ENCODE measurements at places on chromosomes 1 and 21.
A peak's percentile ranks its signal among the peaks of the same experiment; 100 is the strongest.

DNA sequence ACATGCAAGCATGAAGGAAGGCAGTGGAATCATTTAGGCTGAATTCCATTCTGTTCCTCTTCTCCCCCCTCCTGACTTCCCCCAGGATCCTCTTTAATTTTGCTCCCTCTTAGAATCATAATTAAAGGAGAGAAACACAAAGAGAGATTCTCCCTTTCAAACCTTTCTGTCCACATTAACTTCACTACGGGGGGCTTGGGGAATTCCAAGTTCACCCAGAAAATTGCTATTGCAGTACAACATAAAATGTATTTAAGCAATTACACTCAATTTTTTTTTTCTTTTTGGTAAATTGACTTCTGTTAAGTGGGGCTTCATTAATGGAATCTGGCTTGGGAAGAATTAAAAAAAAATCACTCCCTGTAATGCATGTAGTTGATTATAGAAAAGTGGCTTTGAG lies 13.4 kb upstream of the HMGB4 start:
- DNase-seq, result no peak

DNA sequence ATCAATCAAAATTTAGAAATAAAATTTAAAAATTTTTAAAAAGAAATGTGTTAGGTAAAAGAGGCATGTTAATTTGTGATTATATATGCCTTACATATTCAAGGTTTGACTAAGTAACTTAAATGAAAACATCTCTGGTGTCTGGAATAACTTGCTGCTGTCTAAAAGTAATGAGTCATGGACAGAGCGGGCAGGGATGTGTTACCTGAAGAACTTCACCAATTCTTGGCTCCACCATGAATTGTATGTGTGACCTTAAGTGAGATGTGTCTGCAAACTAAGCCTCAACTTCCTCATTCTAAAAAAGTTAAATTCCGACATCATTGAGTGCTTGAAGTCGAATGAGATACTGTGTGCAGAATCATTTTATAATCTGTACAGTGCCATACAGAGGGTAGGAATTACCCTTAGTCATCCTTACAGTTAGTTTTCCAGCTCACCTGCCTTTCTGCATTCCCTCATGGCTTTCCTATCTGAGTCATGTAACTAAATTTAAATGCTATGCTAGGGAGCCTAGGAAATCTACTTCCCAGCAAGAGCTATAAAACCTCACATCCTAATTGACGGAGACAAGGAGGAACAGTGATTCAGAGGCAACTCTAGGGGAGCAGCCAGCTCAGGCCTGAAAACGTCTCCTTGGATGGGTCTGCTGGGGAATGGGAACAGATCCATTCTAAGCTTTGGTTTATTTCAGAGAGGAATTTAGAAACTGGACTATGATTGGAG lies 100.7 kb upstream of the TSPAN2 start:
- DNase-seq, result peak; percentile 7

DNA sequence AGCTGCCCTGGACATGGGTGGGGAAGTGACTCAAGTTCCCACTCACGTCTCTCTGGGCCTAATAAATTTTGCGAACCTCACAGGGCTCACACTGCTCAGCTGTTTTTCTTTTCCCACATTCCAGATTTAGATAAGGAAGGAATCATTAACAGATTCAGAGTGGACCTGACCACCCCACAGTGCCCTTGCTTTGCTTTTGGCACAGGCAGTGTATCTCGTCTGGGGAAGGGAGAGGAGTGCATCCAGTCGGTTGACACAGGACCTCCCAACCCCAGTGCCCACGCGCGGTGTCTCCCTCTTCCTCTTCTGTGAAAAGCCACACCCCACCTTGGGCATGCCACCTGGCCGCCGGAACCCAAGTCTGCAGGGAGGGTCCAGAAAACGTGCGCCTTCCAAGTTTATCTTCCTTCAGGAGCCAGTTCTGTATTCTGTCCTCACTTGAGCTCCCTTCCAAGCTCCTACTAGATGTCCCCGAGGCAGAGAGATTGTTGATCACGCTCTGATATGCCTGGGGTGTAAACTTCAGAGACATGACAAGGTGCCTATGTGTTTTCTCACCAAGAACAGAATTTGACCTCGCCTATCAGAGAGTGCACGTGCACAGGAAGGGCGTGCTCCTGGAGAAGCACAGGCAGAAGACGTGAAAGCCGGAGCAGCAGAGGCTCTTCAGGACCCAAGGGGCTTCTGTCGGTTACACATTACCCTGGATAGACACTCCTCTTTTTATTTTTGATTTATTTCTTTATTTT lies 9.5 kb upstream of the SLC2A5 start:
- no peak for DNase-seq

- DNase-seq, result no peak
Measured at GRCh38 chr21:35678393-35678792, 381.9 kb downstream of the SETD4 start.

DNA sequence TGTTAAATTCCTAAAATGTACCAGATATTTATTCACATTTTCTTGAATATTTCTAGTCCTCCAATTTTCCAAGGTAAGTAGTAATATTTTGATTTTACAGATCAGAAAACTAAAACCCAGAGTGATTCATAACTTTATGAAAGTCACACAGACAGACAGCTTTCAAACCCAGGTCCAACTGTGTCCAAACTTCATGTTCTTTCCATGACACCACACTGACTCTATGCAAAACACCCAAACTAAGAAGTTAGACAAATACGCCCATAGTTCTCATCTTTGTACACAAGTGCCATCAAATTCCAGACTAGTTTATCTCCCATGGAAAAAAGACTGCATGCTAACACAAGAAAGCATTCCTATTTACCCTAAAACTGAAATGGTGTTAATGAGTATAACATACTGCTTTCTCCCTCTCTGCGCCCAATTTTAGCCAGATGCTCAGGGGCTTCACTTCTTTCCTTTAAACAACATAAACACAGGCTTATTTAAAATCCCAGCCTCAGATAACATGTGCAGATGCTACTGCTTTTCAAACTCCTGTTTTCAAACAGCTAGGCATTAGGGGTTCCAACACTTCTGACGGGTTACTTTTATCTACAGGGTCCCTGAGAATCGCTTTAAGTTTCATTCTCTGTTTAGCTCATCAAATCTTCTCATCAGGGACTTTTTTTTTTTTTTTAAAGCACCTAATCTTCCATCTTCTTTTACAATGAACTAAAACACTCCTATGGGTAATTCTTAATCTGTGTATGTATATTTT lies 44.6 kb downstream of the WASF2 start:
- no peak for DNase-seq

DNA sequence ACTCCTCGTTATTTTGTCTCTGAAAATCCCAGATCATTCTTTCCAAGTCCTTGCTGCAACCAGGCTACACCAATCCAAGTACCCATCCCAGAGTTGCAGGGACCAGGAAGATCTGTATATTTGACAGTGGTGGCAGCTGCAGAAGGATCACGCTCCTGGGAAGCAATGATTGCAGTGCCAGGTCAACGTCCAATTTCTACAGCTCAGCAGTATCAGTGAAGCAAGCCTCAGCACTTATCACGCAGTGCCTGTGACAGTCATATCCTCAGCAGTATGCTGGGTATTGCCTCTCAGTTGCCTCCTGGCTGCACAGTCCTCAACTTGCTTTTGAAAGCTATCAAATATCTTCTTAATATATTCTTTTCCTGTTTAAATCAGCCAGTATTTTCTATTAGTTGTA lies 66.7 kb downstream of the BARHL2 start:
- no peak for DNase-seq

GRCh38 chr1:208008534-208008933 lies 97.6 kb upstream of the CD34 start:
- DNase-seq, result no peak

DNA sequence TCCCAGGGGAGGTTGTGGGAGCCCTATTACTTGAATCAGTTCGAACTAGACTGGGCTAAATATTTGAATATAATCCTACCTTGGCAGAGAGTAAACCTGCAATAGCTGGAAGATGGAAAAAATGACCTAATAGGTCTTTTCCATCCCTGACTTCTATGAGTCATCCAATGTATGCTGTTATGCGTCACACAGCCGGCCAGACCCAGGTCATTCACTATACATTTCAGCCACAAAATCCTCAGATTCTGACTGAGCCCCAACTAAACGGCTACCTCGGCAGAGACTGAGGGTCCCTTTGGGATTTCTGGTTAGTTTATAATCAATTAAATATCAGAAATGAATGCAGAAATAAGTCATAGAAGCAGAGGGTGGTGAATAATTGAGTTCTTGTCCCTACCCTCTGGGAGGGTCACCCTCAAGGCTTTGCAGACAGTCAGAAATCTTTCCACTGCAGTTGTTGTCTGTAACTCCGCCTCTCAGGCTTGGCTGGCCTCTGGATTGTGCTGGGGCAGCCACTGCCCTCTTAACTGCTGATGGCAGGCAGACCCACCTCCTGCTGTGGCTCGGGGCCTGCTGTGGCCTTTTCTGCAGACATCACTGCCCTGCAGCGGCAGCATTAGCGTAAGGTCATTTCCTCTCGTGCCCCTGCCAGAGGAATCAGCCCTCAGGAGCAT lies 240.5 kb downstream of the TGFB2 start:
- DNase-seq, result peak; percentile 69

- DNase-seq, result peak; percentile 98
Measured at GRCh38 chr1:28235755-28236655, at the start of gene ATP5IF1. Gene ATP5IF1 (plus strand): TSS chr1:28236124. CDS start chr1:28236184, 60 bp downstream.

- DNase-seq, result no peak
Measured at GRCh38 chr1:173421286-173421685, 55.8 kb upstream of the PRDX6 start.

DNA sequence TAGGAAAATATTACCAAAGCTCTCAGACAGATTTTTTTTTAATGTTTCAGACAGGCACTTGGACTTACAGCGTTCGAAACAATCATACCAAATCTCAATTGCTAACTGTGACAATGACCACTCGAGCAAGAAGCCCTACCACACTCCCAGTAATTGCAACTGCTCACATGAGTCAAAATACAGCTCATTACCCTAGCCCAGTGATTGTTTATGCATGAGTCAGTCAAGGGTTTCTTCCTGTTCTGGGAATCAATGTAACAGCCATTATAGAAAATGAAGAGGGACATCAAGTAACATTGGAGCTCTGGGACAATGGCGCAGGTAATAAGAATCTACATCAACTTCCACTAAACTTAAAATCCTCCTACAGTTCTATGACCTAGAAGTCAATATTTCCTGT lies 56.1 kb upstream of the SH3GLB1 start:
- no peak for DNase-seq

DNA sequence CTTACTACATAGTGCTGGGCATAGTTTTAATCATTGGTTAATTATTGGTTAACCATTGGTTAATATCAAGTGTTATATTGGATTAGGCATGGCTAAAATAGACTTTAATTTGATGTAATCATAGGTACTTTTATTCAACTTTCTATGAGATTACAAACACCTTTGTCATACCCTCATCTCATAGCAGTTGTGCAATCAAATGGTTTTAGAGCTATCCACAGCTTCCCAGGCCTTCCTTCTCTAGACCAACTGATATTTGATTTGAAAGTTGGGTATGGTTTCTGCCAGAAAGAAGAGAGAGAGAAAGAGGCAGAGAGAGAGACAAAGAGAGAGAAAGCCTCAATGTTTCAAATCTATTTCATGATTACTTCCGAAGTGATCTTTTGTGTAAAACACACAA lies 9.6 kb upstream of the RGS1 start:
- no peak for DNase-seq

GRCh38 chr21:42905195-42905594 lies 12.1 kb downstream of the NDUFV3 start:
- DNase-seq, result no peak

GRCh38 chr1:235268379-235269125 lies 59.4 kb downstream of the ARID4B start:
- no peak for DNase-seq

GRCh38 chr1:58660105-58660504 lies 39.8 kb downstream of the MYSM1 start:
- DNase-seq, result no peak

DNA sequence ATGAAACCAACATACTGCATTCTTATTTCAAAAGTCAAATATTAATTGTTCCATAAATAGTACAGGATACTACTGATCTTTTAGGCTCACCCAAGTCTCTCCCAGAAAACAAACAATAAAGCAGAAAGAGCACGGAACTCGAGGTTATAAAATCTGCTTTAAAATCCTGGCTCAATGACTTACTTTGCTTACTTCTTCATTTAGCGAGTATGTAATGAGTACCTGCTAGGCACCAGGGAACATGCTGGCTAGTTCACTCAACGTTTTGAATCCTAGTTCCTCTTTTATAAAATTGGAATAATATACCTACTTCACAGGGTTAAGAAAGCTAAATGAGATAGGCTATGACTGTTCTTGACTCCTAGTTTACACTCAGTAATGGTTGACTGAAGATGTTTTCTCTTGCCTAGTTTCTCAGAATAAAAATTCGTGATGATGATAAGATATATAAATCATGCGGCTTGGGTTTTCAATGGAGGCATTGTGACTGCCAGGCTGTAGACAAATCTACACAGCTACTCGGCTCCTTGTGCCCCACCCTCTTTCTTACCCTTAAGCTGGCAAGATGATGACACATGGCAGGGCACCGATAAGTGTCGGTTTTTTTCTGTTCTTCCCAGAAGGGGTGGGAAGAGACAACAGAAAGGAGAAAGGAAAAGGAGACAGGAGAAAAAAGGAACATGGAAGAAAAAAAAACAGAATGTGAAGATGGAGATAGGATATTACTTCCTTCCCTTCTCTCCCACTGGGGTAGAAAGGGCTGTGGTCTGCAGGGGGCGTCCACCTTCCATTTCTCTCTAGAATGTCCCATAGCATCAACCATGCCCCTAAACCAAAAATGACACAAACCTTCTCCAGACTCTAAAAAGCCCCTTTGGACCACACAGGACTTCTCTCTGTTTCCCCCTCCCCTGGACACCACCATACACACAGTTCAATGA lies 507.1 kb downstream of the SMYD3 start:
- DNase-seq, result no peak

DNA sequence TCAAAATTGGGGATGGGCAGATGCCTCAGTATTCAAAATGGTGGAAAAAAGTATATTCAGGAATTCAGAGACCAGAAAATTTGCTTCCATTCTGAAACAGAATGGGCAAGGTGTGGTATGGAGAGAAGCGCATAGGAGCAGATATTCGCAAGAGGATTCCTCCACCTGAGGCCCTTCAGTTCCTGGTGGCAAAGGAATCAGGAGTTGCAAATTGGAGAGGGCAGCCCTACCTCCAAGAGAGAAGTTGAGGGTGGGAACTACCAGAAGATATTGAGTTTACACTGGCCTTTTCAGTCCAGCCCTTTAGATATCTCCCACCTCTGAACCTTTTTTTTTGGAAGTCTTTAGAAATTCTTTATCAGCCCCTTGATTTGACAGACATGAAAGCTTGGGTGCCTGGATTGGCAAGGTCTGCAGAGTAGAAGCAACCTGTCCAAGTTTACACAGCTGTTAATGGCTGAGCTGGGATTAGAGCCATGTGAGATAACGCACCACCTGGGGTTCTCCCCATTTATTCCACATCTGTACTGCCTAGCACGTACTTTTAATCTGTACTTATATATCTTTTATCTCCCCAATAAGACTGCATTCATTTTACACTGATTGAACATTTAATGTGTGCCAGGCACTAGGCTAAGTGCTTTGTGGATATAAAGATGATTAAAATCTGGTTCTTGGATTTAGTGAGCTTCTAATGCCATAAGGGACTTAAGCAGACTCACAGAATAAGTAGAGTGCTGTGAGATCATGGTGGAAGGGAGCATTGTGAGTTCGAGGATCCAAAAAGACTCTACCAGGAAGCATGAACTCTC lies 99.5 kb downstream of the NGF start:
- no peak for DNase-seq

All from SHP77 (cell line).